ENCODE measurements at places on chromosomes 5 and 9. TPM values are rescaled to one million over a fixed set of nuclear protein-coding genes. Genes with fewer than 3 reads are reported as not detected.
A peak's percentile ranks its signal among the peaks of the same experiment; 100 is the strongest.

- no peaks in the 10 kb centered on the region for H3K27me3 ChIP-seq
- H3K27ac ChIP-seq, result no peak overlapping the region
- no peak for DNase-seq
- no peak overlapping the region for H3K4me3 ChIP-seq
- peaks cover 21% of the 10 kb centered on the region for H3K36me3 ChIP-seq
Observed at GRCh38 chr9:21326526-21327139, 8.6 kb downstream of the KLHL9 start.

DNA sequence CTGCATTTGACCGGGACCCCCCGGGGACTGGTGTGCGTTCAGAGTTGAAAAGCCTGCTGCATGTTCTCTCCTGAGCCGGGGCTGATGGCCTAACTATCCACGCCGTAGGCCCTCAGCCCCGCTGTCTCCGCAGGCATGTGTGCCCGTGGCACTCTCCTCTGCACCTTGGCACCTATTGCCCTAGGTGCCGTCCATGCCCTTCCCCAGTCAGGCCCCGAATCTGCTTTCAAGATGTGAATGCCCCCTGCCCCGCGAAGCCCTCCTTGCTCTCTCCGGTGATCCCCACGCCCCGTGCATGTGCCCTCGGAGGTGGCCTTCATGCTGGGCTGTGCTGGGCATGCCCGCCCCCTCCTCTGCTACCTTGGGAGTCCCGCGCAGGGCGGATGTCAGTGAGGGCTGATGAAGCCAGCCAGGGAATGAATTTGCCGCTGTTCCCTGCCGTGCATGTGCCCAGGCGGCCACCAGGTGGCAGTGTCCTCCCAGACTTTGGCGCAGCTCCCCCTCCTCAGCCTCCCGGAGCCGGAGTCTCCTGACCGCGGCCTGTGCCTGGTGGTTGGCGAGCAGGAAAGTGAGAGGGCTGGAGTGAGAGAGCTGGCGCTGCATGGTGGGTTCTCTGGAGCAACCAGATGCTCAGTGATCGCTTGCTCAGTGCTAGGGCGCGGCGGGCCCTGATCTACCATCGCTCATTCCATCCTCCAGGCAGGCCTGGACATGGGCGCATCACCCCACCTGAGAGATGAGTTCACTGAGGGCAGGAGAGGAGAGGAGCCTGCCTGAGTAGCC lies 112.9 kb upstream of the LMX1B start:
- peaks cover 8% of the 10 kb centered on the region for H3K4me1 ChIP-seq
- DNase-seq, result peak; percentile 82
- peaks cover 5% of the 10 kb centered on the region for H3K27me3 ChIP-seq
- H3K36me3 ChIP-seq, result peaks cover 24% of the 10 kb centered on the region
- no peak overlapping the region for H3K27ac ChIP-seq
- H3K4me3 ChIP-seq, result no peak overlapping the region

The SLC36A1 gene
- 11.5 TPM for total RNA-seq

The STPG3 gene
- total RNA-seq, result 0.38 TPM

The GABRA1 gene
- not detected for total RNA-seq

The ENHO gene
- 0.59 TPM for total RNA-seq

The CNTFR gene
- total RNA-seq, result 2.5 TPM
